ENCODE measurements at places on chromosomes 12 and 14.

DNA sequence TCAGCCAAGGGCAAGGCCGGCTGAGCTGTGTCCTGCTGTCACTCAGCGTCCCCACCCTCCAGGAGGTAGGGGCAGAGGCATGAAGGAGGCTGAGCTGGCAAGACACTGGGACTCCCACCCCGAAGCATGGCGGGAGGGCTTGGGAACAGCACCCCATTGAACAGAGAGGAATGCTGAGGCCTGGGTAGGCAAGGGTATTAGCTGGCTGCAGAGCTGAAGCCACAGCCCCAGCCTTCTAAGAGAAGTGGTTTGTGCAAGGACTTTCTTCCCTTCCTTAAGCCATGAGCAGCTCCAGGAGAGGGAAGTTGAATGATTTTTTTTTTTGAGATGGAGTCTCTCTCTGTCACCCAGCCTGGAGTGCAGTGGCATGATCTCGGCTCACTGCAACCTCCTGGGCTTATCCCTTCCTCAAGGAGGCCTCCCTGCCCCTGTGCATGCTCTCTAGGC lies 6.6 kb upstream of the CFAP73 start:
- no peak for DNase-seq

GRCh38 chr12:127411981-127412380 lies 855.0 kb upstream of the TMEM132C start:
- no peak for DNase-seq

DNA sequence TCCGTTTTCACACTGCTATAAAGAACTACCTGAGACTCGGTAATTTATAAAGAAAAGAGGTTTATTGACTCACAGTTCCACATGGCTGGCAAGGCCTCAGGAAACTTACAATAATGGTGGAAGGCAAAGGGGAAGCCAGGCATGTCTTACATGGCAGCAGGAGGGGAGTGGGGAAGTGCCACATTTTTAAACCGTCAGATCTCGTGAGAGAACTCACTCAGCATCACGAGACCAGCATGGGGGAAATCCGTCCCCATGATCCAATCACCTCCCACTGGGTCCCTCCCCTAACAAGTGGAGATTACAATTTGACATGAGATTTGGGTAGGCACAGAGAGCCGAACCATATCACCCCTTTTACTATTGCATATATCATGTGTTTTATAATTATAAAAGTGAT lies 2.0 kb upstream of the PIGH start:
- no peak for DNase-seq

DNA sequence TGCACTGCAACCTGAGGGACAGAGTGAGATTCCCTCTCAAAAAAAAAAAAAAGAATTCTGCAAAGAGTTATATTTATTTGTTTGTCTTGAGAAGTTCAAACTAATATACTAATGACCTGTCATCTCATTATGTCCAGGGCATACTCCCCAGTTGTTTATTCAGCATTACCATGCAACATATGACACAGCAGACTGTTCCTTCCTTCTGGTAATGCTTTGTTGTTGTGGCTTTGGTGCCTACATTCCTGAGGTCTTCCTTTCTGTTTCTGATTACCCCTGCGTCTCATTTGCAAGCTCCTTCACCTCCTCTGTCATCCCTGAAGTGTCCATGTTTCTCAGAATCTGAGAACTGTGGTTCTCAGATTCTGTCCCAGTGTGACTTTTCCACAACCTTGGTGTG lies 55.3 kb downstream of the DERA start:
- DNase-seq: no peak

GRCh38 chr12:64687816-64688215 lies 71.4 kb downstream of the GNS start:
- no peak for DNase-seq

DNA sequence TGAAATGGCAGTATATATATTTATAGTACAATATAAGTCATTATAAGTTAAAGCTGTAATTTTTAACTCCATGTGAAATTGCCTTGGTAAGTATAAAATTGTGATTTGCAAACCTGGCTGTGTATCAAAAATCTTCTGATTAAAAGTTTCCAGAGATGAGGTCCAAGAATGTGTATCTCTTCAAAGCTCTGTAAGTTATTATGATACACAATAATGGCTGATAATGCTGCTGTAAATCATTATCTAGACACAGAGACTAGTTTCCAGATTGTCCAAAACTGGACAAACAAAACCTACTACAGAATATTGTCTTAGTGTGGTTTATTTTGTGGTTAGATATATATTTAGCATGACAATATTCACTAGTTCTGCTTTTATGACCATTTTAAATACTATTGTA lies 514.8 kb downstream of the SLC6A15 start:
- DNase-seq: no peak

- no peak for DNase-seq
Observed at GRCh38 chr12:113997365-113997764, 31.2 kb upstream of the RBM19 start.

GRCh38 chr12:54413284-54414190 lies 5.5 kb downstream of the ITGA5 start:
- no peak for DNase-seq

DNA sequence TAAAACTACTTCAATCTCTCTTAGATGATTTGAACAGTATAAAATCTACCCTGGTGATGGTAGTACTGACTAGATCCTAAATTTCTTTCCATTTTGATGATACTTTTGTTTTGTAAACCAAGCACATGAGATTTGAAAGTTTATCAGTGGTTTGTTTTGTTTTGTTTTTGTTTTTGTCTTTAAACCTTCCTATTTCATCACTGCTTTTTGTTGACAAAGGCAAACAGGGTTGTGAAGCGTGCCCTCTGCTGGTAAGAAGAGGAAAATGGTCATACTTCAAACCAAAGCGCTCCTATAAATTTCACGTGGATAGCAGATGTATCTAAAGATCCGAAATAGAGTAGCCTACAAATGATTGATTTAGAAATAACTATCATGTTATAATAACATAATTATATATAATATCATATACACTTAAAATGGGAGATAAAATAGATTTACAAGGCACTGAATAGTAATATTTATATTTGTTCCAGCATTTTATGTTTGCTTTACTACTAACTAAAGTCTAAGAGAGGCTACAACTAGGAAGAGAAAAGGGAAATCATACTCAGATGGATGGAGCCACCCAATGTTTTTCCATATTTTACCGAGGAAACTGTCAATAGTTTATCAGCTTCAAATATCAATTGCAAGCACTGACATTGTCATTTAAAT lies 254.0 kb upstream of the USP15 start:
- DNase-seq: no peak

DNA sequence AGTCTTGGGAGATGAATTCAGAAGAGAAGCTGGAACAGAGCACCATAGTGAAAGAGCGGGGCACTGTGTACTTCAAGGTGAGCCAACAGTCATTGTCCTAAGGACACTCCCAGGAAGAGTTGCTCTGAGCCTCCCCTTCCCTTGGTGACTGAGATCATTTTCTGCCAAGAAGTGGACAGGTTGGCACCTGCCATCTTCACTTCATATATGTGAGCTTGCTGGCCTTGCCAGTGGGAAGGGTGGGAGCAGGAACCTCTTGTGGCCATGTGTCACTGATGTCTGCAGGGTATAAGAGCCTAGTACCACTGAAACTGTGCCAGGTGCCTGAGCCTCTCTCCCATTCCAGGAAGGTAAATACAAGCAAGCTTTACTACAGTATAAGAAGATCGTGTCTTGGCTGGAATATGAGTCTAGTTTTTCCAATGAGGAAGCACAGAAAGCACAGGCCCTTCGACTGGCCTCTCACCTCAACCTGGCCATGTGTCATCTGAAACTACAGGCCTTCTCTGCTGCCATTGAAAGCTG lies 5.3 kb downstream of the FKBP4 start:
- DNase-seq: no peak

DNA sequence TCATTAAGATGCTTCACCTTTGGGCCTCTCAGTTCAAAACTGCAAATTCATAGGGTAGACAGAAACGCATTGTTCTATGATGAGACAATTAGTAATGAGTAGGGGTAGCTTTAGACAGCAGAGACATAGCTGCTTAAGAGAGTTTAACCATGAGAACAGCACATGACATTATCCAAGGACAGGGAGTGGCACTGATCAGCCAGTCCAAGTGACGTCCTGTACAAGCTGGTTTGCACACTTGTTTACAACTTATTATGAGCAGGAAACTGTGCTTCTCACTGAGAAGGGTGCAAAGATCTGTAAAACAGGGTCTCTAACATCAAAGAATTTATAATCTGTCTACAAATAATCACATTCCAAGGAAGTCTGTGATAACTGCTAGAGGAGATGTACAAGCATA lies 11.2 kb upstream of the SRSF5 start:
- DNase-seq: no peak

DNA sequence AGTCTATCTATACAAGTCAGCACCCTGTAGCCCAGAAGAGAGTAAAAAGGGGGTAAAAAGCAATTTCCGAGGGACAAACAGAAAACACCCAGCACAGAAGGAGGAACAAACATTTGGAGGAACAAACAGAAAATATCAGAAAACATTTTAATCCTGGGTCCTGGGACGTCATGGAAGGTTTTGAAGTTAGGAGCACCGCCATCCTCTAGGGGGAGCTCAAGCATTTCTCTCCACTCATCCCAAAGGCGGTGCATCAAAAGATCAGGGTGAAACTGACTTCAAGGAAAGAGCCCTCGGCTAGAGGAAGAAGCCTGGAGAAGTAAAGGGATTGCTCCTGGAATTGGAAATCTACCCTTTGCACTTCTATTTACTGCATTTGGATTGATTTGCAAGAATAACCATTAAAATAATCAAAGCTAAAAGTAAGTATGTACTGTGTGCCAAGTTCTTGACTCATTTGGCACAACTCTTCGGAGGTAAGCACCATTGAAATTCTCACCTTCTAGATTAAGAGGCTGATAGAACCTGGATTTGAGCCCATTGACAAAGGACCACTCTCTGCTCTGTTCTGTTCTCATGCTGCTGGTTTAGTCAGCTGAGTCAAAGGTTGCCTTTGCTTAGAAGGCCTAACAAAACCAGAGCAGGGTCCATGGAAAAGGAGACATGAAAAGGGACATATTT lies 17.2 kb upstream of the POC1B start:
- no peak for DNase-seq

DNA sequence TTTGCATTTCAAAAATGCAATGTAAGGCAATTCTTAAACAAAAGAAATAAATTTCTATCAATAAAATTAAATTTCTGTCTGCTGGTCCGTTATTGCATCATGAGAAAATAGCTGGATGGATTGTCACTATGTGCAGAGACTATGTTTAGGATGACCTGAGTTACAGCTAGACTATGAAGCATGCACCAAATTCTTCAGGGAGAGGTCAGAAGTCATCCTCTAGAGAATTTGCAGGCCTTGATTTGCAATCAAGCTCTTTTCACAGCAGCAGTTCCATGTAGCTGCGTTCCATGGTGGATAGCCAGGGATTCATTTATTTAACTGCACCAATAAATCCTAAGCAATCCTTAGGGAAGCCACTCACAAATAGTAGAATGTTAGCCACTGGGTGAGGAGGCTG lies 253.7 kb downstream of the MSRB3 start:
- DNase-seq: no peak

- DNase-seq: no peak
Observed at GRCh38 chr12:104010606-104011169, 39.3 kb downstream of the GLT8D2 start.

GRCh38 chr12:52149182-52149641 lies 42.6 kb downstream of the KRT80 start:
- no peak for DNase-seq

GRCh38 chr14:100317912-100318808 lies 5.0 kb upstream of the SLC25A47 start:
- DNase-seq: no peak

DNA sequence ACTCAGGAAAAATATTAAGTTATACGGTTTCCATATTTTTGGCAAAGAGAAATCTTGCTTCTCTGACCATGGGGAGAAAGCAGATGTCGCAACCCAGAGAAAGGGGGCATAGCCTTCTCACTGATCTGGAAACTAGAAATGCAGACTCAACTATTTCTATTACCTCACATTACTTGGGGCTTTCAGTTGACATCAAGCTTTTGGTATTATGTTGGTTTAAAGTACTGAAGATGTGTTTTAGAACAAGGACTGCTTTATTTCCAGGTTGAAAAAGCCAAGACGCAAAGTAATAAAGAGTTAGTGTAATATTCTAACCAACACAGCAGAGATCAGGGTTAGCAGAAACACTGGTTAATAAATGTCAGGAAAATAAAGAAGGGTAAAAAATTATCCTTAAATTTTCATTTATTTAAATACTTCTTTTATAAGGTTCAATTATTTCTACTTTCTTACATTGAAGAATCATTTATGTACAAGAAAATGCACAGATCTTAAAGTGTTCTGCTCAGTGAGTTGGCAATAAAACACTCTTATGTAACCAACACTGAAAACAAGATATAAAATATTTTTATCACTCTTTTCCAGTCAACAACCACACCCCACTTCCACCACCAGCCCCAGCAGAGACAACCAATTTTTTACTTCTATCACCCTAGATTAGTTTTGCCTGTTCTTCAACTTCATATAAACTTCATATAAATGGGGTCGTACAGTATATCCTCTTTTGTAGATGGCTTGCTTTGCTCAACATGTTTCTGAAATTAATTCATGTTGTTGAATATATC lies 26.0 kb downstream of the DCP1B start:
- DNase-seq: no peak

GRCh38 chr12:3185260-3185870 lies 108.2 kb downstream of the TSPAN9 start:
- DNase-seq: no peak

- DNase-seq: no peak
Observed at GRCh38 chr14:61644834-61645233, 50.5 kb upstream of the HIF1A start.

GRCh38 chr14:94638961-94639817 lies 27.0 kb downstream of the SERPINA3 start:
- DNase-seq: no peak

GRCh38 chr12:91926848-91927247 lies 218.8 kb downstream of the BTG1 start:
- DNase-seq: no peak

DNA sequence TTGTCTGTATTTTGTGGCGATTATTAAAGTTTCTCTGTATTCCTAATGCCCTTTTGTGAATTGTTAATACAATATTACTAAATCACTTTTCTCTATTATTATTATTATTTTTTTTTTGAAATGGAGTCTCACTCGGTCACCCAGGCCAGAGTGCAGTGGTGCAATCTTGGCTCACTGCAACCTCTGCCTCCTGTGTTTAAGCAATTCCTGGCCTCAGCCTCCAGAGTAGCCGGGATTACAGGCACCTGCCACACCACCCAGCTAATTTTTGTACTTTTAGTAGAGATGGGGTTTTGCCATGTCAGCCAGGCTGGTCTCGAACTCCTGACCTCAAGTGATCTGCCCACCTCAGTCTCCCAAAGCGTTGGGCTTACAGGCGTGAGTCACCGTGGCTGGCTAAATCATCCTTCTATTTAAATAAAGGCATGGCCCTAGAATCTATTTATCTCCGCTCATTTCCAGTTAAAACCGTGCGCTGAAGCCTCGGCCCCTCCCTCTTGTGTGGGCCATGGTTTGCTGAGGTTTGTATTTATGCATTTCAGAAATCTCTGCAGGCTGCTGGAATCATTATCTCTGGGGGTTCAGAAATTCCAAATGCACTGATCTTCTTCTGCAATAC lies 1136.4 kb upstream of the TMEM132C start:
- no peak for DNase-seq

DNA sequence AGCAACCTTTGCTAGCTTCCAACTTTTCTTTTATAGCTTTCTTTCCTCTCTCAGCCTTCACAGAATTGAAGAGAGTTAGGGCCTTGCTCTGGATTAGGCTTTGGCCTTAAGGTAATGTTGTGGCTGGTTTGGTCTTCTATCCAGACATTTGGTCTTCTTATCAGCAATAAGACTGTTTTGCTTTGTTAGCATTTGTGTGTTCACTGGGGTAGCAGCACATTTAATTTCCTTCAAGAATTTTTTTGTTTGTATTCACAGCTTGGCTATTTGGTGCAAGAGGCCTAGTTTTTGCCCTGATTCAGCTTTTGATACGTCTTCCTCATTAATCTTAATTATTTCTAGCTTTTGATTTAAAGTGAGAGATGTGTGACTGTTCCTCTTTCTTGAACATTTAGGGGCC lies 130.8 kb downstream of the RAD51B start:
- no peak for DNase-seq

Measured in chondrocyte (in vitro differentiated cells).